Placental pericyte (primary cell): ENCODE measurements at places on chromosomes 1 and 21. TPM values are rescaled to one million over a fixed set of nuclear protein-coding genes. Genes with fewer than 3 reads are reported as not detected.

Gene LCE3D
- not detected in 2 replicates for total RNA-seq

Gene FGR
- not detected in 2 replicates for total RNA-seq

Gene KRTAP19-3
- total RNA-seq: not detected in 2 replicates

Gene ALG6
- total RNA-seq: 3.1 and 12.5 TPM in 2 replicates

Gene LHX8
- total RNA-seq: 0.44 TPM in 1 of 2 replicates, not detected in the other

Gene UTS2
- total RNA-seq: 0.14 TPM in 1 of 2 replicates, not detected in the other

Gene AGMAT
- 0.44 and 2.3 TPM in 2 replicates for total RNA-seq

Gene MOV10
- total RNA-seq: 52.1 and 55.1 TPM in 2 replicates

Gene PADI1
- total RNA-seq: under 0.01 and 0.29 TPM in 2 replicates

Gene MRPL55
- total RNA-seq: 40.3 and 48.5 TPM in 2 replicates

Gene GREM2
- total RNA-seq: 2.0 and 8.4 TPM in 2 replicates
